Stimulated activated CD8-positive, alpha-beta memory T cell treated with anti-CD3 and anti-CD28 coated beads, Interleukin-4, amount 100 ng/mL, for 4 hours (primary cell): ENCODE measurements at places on chromosomes 5 and 9.

DNA sequence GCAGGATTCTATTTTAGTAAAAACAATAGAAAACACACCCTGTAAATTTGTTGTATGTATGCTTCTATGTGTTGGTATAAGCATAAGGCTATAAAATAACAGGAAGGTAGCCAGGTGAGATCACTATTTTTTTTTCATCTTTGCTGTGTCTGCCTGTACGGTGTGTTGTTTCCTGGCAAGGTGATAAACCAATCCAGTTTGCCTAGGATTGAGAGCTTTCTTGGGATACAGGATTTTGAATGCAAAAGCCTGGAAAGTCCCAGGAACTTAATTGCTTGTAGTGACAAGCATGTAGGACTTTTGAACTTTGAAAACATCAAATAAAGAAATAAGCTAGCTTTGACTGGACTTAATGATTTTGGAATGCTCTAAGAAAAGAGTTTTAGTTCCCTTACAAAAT is 83.3 kb upstream of the RORB start:
- DNase-seq, result no peak

GRCh38 chr5:166722939-166723338 is 1568.5 kb upstream of the WWC1 start:
- no peak for DNase-seq

- DNase-seq, result no peak
Observed at GRCh38 chr5:62271370-62271769, 34.6 kb upstream of the KIF2A start.

- no peak for DNase-seq
Observed at GRCh38 chr5:131637694-131638093, 2.7 kb upstream of the RAPGEF6 start.

DNA sequence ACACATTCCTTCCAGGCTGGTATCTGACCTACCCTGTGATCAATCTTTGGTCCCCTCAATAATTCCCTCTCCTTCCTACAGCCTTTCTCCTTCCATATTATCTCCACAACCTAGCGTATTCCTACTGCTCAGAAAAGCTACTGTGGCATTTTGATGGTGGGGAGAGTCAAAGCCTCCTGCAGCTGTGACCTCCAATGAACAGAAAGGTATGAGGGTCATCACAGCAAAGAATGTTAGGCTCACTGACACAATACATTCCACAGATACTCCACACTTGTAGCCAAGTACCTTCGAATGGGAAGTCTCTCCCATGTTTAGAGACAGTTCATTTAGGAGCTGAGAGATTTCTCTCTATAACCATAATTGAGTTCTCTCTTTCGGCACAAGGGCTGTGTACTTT is 5.9 kb downstream of the FBN2 start:
- DNase-seq, result no peak

DNA sequence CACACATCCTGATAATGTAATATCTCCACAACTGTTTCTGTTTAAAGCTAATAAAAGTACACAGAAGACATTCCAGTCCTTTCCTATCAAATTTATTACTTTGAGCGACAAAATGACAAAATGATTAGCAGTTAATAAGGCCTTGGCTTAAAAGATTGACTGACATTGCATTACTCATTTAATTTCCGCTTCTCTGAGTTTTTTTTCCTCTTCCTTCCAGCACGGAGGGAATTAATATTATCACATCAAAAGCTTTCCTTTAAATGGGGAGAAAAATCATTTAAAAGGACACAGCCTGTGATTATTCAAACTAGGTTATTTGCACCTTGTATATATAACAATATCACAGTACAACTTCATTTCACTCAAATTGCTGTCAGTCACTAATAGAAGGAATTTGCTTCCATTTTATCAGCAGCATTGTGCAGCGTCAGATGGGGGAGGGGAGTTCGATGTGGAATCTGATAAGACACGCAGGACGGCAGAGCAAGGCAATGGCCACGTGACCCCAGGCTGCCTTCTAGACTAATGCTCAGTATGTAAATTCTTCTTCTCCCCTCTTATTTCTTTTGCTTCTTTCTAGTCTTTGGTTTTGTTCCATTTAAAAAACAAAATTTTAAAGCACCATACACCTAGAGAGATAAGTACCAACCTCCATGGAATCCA is 400.5 kb downstream of the IRX1 start:
- DNase-seq, result no peak

DNA sequence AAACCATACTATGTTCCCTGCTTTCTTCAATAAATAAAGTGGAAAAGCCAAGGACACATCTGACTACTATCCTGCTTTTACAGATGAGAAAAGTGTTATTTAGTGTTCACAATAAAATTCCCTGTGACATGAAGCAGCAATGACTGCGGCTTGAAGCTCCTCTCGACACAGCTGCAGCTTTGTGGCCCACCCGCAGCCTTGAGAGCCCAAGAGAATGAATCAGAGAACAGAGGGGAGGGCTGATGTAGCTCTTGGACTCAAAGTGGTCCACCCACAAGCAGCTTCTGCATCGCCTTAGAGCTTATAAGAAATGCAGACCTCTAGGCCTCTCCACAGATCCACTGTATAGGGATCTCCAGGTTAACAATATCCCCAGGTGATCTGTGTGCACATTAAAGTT is 181.3 kb upstream of the GNA14 start:
- no peak for DNase-seq

DNA sequence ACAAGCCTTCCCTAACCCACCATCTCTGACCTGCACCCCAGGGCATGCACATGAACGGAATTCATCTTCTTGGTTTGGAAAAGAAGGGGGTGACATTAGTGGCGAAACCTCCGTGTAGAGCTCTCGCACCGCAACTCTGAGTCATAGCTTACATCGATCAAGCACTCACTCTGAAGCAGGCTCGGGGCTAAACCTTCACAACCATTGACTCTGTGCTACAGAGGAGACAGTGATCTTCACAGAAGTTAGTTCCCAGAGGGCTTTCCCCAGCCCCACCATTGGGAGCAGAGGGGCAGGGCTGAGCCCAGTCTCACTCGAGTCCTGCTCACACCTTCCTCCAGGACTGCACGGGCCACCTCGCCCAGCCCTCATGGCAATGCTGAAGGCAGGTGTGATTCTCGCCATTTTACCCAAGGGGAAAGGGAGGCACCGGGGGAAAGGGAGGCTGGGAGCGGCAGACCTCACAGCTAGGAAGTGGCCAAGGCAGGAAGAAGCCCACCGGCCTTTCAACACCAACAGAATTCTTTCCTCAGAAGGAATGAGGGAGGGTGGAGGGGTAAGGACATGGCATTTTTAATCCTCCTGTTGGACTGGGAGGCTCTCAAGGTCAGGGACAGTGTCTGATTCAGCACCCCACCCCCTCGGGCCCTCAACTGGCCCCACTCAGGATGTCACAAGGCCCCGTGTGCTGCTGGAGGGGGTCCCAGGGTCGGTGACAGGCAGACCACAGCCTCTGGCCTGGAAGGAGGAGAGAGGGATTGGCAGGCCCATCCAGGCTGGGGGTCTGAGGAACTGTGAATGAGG is 25.9 kb upstream of the IL17B start:
- DNase-seq, result no peak

GRCh38 chr9:86350006-86350760 is 4.0 kb downstream of the TUT7 start:
- no peak for DNase-seq

DNA sequence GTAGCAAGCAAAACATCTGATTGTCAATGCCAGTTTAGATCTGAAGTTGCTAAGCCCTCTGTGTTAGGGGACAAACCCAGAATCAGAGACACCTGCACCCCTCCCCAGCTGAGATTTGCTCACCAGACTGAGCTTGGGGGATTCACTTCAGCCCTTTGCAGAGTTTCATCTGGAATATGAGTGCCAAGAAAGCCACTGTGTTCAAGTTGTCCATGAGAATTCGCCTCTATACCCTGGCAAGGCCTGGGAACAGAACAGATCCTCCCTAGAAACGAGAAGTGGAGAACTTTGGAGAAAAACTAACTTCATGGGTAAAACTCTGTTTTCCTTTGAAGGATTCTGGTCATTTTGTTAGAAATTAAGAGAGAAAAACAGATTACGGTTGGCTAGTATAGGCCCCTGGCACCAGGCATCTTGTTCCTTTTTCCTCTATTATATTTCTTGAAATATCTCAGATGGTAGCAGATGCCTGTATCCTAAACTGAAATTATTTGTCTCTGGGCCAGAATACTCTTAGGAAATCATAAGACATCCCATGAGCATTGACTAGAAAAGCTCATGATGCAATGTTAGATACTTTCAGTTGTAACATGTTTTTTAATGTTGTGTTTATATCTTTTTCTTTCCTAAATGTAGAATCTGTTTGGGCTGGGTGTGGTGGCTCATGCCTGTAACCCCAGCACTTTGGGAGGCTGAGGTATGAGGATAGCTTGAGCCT is 64.4 kb downstream of the SNX18 start:
- no peak for DNase-seq

GRCh38 chr5:113450929-113451328 is 16.1 kb upstream of the TSSK1B start:
- DNase-seq, result no peak

- DNase-seq, result no peak
Observed at GRCh38 chr5:135117590-135117989, 83.6 kb upstream of the PITX1 start.

DNA sequence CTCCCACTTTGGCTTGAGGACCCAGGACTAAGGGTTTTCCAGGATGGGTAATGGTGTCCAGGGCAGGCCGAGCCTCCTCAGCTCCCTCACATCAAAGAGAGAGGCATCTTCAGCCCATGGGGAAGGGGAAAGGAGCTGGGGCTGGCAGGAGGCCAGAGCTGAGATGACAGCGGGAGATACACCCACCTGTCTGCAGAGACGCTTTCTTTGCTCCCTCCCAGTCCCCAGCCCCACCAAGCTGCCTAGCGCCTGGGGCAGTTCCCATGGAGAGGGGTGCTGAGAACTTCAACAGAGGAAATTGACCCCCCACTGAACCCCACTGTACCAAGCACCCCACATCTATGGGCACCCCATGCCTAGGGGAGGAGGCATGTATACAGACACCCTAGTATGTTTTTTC is 10.6 kb downstream of the PCDH1 start:
- DNase-seq, result no peak

DNA sequence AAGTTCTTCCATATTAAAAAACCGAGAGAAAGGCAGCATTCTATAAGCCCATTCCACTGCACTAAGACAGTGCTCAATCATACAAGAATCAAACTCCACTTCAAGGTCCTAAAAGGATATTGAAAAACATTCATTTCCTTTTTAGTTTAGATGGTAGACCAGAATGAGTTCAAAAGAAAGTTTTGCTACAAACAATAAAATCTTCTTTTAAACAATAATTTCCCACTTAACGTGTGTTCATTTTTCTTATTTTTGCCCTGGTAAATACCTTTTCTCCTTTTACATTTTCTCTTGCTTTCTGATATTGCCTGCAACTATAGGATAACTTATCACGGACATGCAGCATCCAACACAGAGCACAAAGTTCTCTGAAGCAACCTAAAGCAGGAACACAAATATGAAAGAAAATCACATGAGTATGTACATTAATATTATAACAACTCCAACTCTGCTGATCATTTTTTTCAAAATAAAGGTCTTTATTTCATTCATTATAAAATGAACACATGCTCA is 61.7 kb downstream of the CPLANE1 start:
- no peak for DNase-seq

GRCh38 chr5:59041355-59041754 is 458.5 kb downstream of the RAB3C start:
- DNase-seq, result no peak

DNA sequence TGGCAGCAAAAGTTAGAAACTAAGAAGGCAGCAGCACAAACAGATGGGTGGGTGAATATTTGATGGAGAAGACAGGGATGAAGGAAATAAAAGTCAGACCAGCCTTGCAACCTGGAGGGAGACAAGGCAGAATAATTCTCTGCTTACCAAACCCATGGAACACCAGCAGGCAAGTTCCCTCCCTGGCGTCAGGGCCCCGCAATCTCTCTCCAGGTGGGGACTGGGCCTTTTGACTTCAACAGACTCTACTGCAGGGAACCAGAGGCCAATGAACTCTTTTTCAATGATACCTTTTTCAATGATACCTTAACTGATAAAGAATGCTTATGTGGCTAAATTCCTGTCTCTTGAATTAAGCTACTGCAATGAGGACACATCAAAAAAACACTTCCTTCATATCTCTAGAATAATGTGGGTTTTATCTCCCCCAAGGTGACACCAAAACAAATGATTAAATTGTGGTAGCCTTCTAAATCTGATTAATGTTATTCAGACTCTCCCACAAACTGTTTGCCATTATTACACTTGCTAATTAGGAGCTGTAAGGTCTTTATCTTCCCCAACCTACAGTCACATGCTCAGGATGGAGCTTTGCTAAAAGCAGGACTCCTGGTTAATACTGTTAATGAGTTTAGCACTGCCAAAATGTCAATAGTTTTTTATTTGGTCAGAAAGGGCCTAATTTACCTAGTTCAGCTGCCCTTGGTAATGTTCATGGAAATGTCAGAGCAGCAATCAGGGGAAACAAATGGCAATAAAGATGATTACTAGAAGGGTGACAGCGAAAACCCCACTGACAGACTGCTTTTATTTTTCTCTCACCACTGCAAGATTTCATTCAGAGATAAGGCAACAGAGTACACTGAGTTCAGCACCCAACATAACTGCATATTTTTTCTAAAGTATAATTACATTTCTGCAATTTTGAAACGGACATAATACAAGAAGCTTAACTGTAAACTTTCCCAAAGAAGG is 165.5 kb downstream of the TSSK1B start:
- DNase-seq, result no peak
